CD4-positive, alpha-beta T cell treated with Interleukin-4 for 4 hours (primary cell): ENCODE measurements at places on chromosomes 7 and 10.

GRCh38 chr7:120278773-120279172, 5.8 kb downstream of the KCND2 start:
- no peak for DNase-seq

DNA sequence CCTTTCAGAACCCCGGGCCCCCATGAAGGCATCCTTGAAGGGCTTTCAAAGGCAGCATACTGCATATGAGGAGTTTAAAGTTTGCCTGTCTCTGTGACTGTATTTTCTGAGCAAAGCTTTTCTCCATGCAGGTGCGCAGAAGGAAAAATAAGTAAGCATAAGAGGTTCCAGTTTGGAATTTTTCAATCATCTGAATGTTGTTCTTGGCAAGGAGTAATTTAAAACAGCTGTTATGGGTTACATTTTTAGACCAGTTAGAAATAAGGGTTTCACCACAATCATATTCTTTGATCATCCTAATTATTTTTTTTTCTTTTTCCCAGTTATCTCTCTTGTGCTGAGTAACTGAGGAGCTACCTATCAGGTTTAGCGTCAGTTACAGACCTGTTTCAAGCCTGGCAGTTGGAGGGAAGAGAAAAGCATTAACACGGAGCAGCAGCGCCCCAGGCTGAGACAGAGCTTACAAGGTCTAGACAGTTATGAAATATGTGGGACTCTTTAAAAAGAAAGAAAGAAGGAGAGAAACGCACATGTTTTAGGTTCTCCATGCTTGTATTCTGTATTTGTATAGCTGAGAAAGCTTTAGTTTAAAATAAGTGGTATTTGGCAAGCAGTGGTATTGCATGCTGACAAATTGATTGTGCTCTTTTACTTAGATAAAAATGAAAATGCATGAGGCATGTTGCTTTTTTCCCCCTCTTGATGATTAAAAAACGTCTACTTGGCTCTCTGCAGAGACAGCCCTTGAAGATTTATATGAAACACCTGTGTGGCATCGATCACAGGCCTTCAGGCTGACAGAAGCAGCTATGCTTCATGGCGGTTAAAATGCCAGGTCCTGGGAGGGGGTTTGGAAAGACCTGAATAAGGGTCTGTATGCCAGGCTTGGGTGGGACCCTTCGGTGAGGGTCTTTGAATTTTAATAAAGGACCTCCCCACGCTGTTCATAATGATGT, 157.6 kb downstream of the GRK5 start:
- no peak for DNase-seq

GRCh38 chr7:126637538-126637937, 615.2 kb downstream of the GRM8 start:
- no peak for DNase-seq

DNA sequence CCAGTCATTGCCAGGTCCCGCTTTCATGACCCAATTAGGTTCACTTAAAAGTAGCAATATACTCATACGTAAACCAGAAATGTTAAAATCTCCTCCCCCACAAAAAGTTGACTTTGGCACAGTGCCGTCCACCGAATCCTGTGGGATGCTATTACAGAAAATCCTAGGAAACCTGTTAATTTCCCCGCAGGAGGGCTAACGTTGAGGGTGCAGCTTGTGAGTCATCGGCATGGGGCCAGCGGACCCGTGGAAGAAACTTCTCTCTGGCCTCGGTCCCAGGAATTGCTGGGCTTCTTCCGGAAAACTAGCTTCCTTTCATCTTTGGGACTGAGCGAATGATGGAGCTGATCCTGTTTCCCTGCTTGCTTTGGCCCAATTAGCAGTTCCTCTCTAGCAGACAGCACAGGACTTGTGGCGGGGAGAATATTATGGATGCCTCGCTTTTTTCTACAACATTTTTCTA, 13.5 kb downstream of the CRYGN start:
- DNase-seq: no peak

- no peak for DNase-seq
Observed at GRCh38 chr10:121155742-121156474, 304.7 kb downstream of the WDR11 start.

DNA sequence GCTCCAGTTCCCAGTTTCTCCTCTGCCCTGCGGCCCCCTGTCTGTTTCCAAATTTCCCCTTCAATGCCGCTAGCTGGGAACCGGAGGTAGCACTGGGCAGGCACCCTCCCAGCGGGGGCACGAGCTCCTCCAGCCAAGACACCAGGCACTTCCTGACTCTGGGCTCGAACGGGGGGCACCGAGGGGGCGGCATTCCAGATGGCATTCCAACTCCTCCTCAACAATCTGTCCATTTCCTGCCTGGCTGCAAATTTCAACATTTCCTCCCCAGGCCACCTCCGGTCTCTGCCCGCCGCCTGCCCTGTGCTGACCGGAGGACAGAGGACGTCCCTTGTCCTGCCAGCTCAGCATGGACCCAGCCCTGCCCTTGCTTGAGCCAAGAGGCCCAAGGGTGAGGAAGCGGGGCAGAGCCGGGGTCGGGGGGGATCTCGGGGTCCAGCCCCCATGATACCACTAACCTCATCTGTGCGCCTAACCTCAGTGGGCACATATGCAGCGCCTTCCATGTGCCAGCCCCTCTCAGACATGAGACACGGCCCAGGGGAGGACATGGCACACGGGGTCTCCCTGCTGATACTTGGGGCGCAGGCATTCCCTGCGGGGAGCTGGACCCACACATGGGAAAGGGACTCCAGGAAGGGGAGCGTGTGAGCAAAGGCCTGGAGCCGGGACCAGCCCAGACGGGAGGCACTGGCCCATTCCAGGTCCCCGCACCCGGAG, 58.0 kb downstream of the PDGFA start:
- no peak for DNase-seq

DNA sequence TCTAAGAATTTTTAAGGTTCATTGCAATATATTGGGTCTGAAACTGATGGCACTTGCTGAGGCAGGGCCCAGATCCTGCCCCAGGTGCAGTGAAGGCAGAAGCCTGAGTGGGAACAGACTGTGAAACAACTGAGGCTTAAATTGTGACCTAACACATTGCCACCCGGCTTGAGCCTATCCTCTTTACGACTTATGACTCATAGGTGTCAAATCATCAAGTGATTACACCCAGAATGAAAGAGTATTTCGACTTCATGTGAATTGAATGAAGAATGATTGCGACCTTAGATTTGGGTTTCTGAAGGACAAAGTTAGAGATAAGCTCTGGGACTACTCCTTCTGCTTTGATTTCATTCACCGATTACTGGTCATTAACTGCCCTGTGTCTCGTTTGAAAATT, 200.9 kb downstream of the CREB5 start:
- no peak for DNase-seq

DNA sequence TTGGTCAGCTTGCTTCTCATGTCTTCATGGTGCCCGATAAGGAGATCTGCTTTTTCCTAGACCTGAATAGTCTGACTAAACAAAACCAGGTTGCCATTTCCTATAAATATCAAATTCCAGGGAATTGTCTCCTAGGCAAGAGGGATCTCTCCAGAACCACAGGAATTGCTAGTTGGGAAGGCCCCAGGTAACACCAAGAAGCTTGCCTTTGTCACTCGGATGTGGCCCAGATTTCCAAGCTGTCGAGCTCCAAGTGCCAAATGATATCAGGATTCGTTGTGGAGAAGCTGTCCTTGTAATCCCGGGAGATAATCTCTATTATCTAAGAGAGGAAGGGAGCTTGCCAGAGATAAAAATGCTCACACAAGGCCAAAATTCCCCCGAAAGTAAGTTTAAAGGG, 1288.5 kb upstream of the AUTS2 start:
- no peak for DNase-seq

- DNase-seq: no peak
Observed at GRCh38 chr7:97167176-97167575, 49.7 kb downstream of the SDHAF3 start.

DNA sequence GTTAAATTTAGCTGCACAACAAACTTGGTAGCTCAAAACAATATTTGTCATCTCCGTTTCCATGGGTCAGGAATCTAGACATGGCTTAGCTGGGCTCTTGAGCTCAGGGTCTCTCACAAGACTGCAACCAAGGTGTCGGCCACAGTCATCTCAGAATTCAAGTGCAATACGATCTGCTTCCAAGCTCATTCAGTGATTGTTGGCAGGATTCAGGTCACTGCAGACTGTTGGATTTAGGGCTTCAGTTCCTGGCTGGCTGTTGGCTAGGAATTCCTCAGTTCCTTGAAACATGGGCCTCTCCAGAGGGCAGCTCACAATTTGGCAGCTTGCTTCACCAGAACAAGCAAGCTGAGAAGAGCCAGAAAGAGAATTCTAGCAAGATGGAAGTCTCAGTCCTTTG, 17.5 kb upstream of the CHST3 start:
- no peak for DNase-seq

DNA sequence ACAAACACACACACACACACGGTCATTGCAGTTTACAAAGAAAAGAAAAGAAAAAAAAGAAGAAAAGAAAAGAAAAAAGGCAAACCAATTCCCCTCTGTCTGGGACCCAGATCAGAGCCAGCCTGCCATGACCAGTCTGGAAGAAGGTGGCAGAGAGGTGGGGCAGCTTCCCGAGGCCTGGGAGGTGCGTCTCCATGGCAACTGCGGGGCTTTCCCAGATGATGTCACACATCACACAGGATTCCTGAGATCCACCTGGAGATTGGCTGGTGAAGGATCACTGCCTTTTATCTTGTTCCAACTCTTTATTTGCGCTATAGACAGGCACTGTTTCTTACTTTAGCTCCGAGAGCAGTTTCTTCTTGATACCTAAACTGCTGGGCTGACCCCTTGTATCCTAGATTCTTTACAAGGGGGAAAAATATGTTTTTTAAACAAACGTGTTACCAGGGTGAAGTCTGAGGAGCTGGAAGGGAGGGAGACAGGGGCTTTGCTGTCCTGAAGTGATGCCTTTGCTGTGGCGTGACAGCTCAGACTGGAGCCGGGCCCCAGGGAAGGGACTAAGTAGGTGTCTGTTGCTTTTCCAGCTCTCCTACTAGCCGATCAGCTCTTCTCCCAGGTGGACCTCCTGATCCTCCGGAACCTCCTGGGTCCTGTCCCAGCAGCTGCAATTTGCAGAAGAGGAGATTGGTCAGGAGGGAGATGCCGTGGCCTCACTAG, 298.5 kb downstream of the KLF6 start:
- DNase-seq: no peak

GRCh38 chr10:18260310-18260922, 120.2 kb downstream of the CACNB2 start:
- no peak for DNase-seq

- no peak for DNase-seq
Observed at GRCh38 chr7:46291601-46292150, 370.6 kb upstream of the IGFBP3 start.

GRCh38 chr10:95407546-95407945, 116.7 kb upstream of the PDLIM1 start:
- no peak for DNase-seq

DNA sequence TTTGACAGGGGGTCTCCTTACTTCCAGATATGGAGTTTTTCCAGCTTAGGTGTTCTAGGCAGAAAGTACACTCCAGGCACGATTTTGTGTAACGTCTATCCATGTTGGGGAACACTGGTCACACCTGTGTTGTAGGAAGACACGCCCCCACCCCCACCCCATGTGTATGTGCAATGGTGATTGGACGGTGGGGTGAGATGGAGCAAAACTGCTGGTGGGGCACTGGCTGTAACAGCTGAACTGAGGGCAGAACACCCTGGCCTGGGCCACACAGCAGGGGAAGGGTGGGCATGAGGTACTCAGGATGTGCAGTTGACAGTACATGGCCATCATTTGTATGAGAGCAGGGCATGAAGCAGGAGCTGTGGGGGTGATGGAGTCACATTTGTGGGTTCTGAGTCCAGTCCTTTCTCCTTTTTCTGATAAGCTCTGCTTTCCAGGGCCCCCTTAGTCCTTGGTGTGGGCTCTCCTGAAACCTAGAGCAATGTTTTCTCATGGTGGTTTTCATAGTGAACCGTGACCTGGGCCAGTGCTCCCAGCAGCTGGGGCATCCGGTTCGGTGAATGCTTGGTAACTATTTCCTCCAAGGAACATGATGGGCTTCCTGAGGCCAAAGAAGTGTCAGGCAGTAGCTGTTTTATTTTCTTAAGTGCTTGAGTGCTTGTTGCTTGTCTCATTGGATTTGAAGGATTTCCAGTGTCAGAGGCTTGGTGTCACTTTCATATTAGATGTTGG, 63.4 kb upstream of the AQP1 start:
- DNase-seq: no peak

- peak; percentile 51 for DNase-seq
Observed at GRCh38 chr7:117008886-117009531, 55.7 kb downstream of the ST7 start.

GRCh38 chr7:144148224-144148827, 25.4 kb downstream of the OR2A14 start:
- no peak for DNase-seq

GRCh38 chr10:6083523-6084475, 5.0 kb upstream of the RBM17 start:
- DNase-seq: peak; percentile 64

- no peak for DNase-seq
Observed at GRCh38 chr7:98855610-98856422, 14.0 kb downstream of the TMEM130 start.

DNA sequence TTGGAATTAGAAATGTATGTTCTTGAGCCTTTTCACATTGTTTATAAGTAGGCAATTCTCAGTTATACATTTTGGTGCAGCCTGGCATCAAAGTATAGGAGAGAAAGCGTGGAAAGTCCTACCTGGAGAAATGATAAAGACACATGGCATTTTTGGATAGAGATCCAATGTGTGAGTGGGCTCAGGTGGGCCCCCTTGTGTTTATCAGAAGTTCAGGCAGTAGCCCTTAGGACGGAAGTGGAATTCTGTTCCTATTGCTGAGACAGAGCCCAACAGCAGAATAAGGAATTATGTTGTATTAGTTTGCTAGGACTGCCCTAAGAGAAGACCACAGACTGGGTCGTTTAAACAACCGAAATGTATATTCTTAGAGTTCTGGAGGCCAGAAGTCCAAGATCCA, 85.2 kb upstream of the AMPH start:
- no peak for DNase-seq

DNA sequence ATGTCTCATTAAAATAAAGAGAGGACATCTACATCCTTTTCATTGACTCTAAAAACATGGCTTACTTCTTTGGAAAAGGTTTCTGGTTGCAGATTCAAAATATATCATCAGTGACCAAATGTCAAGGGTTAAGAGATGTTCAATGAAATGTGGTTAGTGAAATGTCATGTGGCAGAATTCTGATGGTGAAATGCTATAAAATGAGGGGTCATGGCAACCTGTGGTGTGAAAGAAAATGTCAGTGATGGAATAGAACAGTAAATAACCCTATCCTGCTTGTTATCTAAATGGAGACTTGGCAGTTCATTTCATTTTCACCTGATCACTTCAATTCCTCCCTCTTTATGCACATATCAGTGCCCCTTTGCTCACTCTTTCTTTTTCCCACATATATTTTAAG, 79.4 kb downstream of the TFPI2 start:
- no peak for DNase-seq

GRCh38 chr10:46992803-46993561, 81.8 kb downstream of the PTPN20 start:
- no peak for DNase-seq

- no peak for DNase-seq
Observed at GRCh38 chr10:55277549-55277948, 476.5 kb upstream of the PCDH15 start.

GRCh38 chr7:27046854-27047549, 48.8 kb downstream of the HOXA1 start:
- DNase-seq: no peak
